Epithelial cell of proximal tubule (primary cell): ENCODE measurements at places on chromosomes 4 and X.

GRCh38 chrX:151806967-151807540 lies 72.5 kb downstream of the CNGA2 start:
- no peak for DNase-seq

GRCh38 chr4:168900080-168900479 lies 110.0 kb downstream of the CBR4 start:
- DNase-seq = no peak

DNA sequence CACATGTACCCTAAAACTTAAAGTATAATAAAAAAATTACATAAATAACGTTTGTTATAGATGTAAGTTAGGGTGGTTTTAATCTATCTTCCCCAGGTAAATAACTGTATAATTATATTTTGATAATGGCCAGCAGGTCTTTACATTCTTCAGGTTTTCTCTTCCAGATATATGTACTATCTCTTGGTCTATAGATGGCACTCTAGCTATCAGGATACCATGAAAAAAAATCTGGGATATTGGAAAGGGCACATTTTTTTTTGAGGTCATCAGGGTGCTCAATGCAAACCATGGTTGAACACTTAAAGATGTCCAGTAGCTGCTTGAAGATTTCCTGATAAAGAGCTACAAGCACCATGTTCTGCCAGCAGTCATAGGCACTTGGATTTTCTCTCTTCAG lies 15.6 kb upstream of the ADH4 start:
- DNase-seq = no peak

DNA sequence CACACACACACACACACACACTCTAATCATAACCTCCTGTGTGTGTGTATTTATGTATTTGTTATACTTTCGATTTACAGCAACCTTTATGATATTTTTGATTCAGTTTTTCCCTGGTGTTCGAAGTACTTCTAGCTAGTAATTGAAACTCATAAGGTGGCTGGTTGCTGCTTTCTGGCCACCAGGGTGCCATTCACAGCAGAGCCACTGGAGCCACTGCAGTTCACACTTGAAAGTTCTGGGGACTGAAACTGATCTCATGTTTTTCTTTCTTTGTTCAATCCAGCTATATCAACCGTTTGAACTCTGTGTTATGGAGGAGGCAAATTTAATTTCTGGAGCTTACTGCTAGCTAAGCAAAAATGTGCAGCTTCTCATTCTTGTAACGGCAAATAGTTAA lies 419.4 kb downstream of the ADGRL3 start:
- DNase-seq = no peak

DNA sequence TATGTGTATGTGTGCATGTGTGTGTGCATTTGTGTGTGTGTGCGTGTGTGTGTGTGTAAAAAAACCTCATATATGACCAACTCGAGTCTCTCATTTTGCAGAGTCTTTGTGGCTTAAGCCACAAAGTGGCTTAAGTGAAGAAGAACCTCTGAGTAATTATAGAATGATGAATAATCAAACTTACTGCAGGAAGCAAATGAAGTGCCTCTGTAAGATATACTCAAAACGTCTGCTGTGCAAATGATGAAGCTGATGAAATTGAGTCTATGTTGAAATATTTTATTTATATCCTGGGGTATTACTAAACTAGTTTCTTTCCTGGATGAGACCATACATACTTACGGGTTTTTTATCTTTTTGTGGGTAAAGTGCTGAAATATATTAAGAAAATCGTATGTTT lies 1198.7 kb downstream of the PCDH7 start:
- DNase-seq = no peak

DNA sequence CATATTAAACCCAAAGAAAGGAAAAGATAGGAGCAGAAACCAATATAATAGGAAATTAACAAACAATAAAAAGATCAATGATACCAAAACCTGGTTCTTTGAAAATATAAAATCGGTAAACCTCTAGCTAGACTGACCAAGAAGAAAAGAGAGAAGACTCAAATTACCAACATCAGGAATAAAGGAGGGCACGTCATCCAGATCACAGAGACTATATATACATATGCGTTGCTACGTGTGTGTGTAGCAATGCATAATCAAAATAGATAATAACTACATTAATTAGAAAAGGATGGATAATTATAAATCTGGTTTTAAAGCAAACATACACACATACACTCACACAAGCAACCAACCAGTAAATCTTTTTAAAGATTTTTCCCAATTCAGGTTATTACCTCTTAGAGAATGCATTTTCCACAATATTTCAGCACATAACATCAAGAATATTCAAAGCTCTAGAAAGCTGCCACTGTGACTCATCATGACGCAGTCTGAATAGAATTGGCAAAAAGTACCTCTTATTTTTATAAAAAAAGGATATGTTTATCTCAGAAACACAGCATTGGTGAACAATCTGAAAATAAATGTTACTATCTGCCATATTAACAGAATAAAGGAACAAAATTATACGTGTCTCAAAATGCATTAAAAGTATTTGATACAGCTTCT lies 41.4 kb upstream of the USP9X start:
- no peak for DNase-seq

GRCh38 chr4:150002561-150002960 lies 75.7 kb upstream of the DCLK2 start:
- no peak for DNase-seq

- no peak for DNase-seq
Measured at GRCh38 chr4:183374950-183375555, 52.8 kb upstream of the CLDN24 start.

DNA sequence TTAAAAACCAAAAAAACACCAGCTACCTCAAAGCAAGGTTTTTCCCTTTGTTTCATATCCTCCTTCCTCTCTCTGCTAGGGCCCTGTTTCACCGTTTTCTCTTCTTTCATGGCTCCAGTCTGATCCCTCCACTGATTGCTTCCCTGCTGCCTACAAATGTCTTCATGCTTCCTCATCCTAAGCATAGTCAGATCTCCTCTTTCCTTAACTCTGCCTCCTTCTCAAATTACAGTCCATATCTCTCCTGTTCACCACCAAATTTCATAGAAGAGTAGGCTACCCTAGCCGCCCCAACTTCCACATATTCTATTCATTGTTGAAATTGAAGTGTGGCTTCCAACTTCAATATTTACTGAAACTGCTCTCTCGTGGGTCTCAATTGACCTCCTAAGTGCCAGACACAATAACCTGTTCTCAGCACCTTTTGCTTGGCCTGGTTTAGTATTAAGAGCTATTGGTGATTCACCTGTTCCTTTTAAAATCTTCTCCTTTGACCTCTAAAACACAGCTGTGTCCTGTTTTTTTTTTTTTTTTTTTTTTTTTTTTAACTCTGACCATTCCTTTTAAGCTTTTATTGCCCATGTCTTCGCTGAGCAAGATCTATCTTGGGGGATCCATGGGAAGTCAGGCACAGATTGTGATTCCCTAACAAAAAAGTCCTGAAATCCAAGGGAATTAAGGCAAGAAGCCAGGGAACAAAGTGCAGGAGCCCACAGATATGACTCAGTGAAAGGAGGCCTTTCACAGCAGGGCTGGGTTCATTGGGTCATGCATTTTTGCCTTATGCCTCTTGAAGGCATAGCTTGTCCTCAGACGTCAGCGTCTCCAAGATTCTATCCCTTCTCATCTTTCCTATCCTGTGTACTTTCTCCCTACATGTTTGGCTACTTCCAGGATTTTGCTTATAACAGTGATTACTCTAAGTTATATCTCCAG lies 85.4 kb downstream of the RPS3A start:
- DNase-seq = peak; percentile 67

DNA sequence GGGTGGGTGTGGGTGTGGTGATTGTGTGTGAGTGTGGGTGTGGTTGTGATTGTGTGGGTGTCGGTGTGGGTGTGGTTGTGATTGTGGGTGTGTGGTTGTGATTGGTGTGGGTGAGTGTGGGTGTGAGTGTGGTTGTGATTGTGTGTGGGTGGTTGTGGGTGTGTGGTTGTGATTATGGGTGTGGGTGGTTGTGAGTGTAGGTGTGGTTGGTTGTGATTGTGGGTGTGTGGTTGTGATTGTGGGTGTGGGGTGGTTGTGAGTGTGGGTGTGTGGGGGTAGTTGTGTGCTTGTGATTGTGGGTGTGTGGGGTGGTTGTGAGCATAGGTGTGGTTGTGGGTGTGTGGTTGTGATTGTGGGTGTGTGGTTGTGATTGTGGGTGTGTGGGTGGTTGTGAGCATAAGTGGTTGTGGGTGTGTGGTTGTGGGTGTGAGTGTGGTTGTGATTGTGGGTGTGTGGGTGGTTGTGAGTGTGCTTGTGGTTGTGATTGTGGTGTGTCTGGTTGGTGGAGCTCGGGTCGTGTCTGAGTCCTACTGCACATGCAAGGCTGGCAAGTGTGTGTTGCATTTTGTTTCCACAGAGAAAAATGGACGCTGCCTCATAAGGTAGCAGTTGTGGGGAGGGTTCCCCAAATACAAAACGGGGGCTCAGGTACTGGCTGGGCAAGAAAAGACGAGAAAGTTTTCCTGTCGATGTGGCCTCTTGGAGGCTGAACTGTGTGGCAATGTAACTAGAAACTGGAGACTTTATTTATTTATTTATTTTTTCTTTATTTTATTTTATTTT lies 116.7 kb downstream of the UBE2K start:
- DNase-seq = no peak

DNA sequence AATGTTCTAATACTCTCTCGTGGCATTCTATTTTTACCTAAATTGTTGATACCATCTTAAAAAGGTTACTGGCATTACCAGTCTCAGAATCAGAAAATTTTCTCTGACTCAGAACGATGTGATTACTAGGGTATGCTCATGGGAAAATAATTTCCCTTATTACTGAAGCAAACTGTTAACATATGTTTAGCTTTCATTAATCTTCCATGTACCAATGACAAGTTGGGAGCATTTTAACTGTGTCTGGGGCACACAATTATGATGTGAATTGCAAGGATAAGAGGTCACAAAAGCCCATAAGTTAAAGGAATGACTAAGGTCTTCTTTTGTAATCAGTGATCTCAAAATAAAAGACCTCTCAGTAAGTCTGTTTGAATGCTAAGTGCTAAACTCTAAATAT lies 1254.6 kb downstream of the PCDH18 start:
- DNase-seq = no peak

GRCh38 chr4:179040259-179040658 lies 1598.0 kb upstream of the AGA start:
- no peak for DNase-seq

DNA sequence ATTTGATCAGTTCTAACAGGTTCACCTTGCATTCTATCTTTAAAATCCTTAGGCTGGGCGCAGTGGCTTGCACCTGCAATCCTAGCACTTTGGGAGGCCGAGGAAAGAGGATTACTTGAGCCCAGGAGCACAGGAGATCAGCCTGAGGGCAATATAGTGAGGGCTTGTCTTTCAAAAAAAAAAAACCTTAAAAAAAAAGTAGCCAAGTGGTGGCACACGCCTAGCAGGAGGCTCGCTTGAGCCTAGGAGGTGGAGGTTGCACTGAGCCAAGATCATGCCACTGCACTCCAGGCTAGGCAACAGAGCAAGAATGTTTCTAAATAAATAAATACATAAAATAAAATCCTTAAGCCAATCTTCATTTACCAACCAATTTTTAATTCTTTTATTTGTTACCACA lies 75.6 kb downstream of the PRSS12 start:
- no peak for DNase-seq

DNA sequence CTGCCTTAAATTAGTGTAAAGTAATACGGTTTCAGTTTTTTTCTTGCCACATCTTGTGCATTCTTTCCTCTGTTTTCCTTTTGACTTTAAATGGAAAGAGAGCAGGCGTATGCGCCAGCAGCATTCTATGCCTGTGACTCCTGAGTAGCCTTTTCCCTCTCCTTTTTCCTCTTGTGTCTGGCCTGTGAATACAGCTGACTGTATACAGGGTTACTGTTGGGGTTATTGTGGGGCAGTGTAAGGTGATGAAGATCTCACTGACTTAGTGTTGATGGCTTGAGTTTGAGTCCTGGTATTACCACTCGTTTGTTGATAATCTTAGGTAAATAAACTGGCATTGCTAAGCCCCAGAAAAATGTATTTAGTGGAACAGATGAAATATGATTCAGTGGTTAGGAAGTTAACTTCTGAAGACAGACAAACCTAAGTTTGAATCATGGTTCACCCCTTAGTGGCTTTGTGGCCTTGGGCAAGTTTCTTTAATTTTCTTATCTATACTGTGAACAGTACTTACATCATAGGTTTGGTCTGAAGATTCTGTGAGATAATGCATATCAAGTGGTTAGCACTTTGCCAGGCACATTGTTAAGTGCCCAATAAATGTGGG lies 105.1 kb downstream of the FNIP2 start:
- no peak for DNase-seq

DNA sequence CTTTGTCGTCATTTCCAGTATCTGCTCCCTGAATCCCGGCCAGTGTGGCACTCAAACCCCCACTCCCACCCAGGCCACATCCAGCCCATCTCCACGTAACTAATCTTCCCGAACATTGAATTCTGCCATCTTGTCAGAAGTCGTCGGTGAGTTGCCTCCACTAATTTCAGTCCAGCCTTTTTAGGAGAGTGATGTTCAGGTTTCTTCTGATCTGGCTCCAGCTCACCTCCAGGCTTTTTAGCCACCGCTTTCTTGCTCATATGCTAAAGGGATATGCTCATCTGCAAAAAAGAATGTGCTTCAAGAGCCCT lies 1.3 kb downstream of the TMEM165 start:
- no peak for DNase-seq

- no peak for DNase-seq
Measured at GRCh38 chr4:14513471-14513870, 488.8 kb upstream of the CPEB2 start.

DNA sequence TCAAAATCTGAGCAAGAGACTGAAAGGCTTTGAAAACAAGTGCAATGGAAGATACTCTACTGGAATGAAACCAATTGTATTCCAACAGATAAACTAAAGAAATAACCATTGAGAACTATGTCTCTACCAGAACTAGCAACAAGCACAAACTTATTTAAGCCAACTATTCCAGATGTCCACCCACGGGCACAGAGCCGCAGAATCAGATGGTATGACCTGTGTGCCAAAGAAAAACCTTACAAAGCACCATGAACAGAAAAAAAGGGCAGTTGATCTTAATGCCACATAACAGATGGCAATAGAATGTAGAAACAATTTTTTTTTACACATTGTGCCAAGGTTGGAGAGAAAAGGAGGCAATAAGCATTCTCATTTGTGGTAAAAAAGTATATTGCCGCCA lies 269.3 kb upstream of the ADGRL3 start:
- DNase-seq = no peak

DNA sequence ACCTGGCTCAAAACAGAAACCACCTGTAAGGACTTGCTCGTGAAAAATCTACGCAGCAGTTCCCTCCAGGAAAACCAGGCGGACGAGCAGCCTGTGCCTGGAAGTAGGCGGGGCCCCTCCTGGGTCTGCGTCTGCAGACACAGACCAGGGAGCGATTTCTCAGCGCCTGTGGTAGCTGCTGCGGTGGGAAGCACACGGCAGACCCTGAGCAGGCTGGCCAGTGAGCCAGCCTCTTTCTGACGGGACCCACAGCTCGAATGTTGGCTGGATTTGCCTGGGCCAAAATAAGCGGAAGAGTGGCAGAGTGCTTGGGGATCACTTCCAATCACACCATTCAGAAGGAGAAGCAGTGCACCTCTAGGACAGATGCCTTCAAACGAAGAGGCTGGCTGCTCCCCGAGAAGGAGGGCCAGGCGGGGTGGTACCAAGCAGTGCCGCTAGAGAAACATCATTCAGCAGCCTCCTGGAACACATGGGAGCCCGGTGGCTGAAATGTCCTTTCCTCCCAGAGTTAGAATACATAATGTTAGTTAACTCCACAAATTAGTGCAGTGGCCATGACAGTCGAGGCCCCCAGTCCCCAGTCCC lies 85.9 kb downstream of the GATB start:
- no peak for DNase-seq

- DNase-seq = no peak
Measured at GRCh38 chr4:16268290-16268689, 42.0 kb upstream of the TAPT1 start.
